CD4-positive, alpha-beta T cell treated with Interleukin-4 for 1 hour (primary cell): ENCODE measurements at places on chromosomes 1 and 21.

DNA sequence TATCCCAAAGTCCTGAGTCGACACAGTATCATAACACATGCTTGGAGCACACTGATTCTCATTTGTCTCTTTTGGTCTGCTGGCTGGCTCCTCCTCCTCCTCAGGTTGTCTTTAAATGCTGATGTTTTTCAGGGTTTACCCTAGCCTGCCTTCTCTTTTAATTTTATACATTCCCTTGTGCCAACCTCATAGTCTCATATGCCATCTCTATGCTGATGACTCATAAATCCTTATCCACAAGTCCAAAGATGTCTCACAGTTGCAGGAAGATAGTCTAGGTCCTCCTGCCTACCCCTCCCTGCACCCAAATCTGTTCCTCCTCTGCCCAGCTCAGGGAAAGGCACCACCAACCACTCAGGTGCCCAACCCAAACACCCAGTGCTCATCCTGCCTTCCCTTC is 108.3 kb downstream of the SIPA1L2 start:
- no peak for DNase-seq

DNA sequence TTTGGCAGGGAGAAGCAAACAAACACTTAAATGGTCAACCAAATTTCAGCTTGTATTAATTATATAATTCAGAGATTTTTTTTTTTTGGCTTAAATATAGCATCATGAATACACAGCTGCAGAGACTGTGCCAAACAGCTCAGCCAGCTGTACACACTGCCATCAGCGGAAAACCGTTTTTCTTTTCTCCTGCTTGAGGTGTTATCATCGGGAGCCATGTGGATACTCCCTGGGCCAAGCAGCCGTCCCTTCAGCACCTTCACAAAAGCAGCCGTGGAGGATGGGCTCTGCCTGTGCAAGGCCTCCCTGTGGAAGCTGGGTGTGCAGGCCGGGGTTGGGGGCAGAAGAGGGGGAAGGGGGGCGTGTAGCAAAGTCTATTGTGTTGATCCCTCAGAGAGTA is 85.0 kb downstream of the NUF2 start:
- no peak for DNase-seq

- DNase-seq: no peak
Observed at GRCh38 chr1:179164494-179164893, 65.0 kb downstream of the ABL2 start.

GRCh38 chr1:26353976-26354820 is at the start of gene CRYBG2:
Gene CRYBG2, minus strand, starts transcription at chr1:26354130. Its CDS starts 7,473 bp downstream, at chr1:26346657.
- no peak for DNase-seq
